ENCODE measurements at places on chromosomes 5 and 9.

- DNase-seq = no peak
Measured at GRCh38 chr5:35656721-35657120, 39.1 kb downstream of the SPEF2 start.

DNA sequence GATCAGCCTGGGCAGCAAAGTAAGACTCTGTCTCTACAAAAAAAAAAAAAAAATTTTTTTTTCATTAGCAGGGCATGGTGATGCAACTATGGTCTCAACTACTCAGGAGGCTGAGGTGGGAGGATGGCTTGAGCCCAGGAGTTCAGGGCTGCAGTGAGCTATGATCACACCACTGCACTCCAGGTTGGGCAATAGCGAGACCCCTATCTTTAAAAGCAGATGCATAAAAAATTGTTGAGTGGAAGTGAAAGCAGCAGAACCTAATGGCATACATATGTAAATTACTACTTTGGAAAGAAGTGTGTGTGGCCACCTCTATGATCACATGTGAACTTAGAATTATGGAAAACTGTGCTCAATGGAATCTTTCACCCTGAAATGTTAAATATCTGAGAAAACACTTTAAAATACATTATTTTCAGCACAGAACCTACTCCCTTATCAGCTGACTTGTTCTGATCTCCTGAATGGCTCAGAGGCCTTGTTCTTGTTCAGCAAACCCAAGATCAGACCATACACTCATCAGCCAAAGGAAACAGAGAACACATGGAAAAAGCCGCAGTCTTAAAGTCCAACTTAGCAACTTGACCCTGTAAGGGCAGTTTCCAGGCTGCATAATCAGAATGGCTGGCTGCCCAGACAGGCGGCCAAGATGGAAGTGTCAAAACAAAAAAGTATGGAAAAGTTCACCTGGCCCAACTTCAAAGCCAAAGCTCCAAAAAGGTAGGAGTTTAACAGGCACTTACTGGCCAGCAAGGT, 56.5 kb downstream of the SIL1 start:
- no peak for DNase-seq

GRCh38 chr5:142446131-142446959, 121.5 kb upstream of the SPRY4 start:
- DNase-seq = no peak

GRCh38 chr5:35313291-35313690, 83.0 kb upstream of the PRLR start:
- no peak for DNase-seq

DNA sequence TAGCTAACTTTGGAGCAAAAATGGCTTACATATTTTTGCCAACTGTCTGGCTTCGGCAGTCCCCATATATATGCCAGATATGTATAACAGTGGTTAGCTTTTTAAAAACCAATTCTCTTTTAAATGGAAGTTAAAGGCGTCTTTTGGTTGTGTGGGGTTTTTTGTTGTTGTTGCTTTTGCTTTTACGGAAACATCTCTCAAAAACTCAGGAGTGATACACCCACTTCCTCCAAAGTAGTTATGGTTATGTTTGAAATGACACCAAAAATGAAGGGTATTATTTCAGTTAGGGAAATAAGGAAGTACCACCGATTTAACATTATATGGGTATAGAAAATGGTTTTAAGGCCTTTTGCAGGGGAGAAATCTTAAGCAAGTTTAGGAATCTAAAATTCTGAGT, 2.3 kb downstream of the CNOT8 start:
- DNase-seq = no peak

- peak; percentile 19 for DNase-seq
Measured at GRCh38 chr5:96771395-96771794, 36.4 kb downstream of the ERAP1 start.

DNA sequence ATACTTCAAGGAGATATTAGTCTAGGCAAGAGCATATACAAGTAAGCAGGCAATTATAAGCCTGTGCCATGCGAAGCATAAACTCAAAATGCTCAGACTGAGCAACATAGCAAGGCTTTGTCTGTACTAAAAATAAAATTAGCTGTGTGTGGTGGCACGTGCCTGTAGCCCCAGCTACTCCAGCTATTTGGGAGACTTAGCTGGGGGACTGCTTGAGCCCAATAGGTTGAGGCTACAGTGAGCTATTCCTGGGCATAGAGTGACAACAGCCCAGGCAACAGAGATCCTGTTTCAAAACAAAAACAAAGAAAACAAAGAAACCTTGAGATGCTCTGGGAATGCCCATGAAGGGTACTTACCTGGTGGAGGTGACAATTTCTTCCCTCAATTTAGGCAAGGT, 130.5 kb upstream of the ZNF608 start:
- DNase-seq = no peak

GRCh38 chr9:37474438-37474837, 9.2 kb upstream of the ZBTB5 start:
- DNase-seq = no peak

- no peak for DNase-seq
Measured at GRCh38 chr5:5387192-5387591, 35.3 kb upstream of the ICE1 start.

GRCh38 chr5:166341740-166342337, 1949.6 kb upstream of the WWC1 start:
- DNase-seq = no peak

DNA sequence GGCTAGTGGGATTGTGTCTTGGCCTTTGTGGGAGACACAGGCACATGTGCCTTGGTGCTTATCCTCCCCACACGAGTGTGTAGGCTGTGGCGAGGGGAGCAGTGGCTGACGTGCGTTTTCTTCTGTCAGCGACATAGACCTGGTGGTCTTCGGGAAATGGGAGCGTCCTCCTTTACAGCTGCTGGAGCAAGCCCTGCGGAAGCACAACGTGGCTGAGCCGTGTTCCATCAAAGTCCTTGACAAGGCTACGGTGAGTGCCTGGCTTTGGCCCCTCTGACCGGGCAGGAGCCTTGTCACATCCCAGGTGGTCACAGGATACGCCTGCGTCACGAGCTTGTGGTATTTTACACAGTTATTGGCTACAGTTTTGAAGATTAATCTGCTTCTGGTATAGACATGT, 26.4 kb downstream of the TENT4A start:
- DNase-seq = no peak

DNA sequence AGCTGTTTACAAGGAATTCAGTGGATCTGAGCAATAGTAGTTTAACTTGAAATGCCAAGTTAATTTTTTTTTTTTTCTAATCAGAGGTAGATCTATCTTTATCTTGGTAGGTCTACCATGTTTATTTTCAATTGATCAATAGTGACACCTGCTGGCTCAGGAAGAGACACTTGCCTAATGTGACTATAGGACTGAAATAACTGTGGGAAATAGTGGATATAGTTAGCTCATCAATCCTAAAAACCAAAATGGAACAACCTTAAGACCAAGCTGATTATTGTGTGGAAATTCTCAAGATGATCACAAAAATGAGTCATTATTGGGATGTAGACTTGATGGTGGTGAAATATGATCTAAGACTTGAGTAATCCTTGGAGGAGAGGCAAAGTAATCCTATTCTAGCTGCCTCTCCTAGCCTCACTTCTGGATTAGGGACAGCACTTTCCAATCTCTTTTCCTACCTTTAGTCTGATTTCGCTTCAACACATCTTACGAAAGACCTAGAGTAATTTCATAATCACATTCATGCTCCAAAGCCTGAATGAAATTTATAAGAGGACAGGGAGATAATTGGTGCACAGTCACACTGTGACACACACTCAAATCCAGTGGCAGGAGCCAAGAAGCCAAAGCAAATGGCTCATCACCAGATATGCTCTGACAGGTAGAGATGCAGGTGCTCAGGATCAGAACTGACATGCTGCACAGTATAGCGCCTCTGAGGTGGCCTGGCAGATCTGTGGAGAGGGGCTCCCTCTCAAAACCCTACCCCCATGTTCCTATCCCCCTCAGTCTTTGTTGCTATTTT, 156.3 kb downstream of the HMHB1 start:
- DNase-seq = peak; percentile 26

All from CD4-positive, alpha-beta T cell treated with Interleukin-2 at 100 ng/mL for 4 hours (primary cell).